ENCODE measurements at places on chromosomes 16 and 17.

DNA sequence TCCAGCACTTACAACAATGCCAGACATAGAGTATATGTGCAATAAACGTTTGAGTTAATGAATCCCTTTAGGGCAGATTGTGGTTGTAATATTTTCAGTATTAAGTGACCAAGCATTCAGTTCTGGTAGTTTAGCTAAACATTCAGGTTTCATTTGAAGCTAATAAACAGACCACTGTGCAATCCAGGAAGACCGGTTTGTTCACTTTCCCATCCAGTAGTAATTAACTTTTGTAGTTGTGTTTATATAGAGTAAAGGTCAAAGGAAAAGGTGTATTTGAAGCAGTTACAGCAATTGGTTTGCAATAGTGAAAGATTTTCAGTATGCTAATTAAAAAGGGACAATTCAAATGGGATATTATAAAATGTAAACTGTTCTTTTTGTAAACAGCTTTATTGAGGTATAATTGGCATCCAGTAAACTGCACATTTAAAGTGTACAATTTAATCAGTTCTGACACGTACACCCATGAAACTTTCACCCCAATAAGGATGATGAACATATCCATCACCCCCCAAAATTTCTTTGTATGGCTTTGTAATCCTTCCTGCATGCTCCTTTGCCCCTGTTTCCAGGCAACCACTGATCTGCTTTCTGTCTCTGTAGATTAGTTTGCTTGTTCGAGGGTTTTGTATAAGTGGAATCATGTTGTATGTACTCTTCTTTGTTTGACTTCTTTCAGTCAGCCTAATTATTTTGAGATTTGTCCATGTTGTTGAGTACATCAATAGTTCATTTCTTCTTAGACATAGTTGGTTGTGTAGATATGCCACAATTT lies 26.3 kb downstream of the MRTFB start:
- no peak for DNase-seq

GRCh38 chr17:51261024-51261963 lies 948 bp downstream of the UTP18 start:
- no peak for DNase-seq

DNA sequence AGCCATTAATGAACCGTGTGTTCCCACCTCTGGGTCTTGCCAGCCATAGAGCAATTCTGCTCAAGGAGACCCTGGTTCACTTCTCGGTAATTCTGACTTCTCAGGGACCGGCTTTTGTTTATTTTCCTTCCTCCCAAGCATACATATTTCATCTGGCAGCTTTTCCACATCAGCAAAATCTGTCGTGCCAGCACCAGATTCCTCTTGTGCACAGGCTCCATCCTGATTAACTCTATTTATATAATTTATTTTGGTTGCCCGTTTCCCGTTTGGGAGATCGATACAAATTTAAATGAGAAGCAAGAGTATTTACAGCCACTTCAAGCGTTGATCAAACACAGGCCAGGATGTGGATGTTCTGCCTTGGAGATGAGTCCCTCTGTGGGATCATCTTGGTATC lies 161.9 kb upstream of the XYLT1 start:
- no peak for DNase-seq

- DNase-seq: no peak
Observed at GRCh38 chr16:64440005-64440404, 681.9 kb downstream of the CDH11 start.

DNA sequence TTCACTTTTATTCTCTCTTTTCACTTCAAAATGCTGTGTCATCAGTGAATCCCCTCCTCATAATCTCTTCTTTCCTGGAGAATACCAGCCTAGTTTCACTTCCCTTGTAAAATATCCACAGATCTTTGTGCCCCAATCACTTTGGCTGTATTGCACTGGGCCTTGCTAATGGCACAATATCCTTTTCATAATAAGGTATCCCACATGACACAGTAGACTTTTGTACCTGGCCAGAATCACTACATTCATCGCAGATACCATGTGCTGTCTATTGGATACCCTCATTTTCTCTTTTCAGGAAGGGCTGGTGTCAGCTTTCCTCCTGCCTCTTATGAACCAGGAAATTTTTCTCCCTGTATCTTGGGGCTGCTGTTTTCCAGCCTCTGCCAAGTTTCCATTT lies 25.7 kb upstream of the TOX3 start:
- DNase-seq: no peak

DNA sequence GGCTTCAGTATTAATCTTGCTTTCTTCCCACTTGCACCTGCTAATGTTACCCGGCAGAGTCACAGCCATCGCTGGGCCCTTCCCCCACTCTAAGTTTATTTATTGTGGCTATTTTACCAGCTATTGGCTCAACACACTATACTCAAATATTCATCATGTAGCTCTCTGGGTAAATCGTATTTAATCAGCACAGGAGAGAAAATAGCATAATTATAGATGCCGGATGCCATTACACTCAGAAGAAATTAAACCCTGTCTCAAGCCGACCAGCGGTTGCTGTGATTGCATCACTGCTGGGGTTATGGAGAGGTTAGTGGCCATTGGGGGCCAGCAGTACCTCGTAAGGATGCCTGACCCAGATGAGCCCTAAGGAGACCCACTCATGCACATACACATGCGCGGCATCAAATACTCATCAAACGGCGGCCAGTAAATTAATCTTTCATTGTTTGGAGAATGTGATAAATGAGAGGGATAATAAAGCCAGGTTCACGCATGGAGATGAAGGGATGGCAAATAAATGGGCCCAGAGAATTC lies 269.5 kb upstream of the ZFHX3 start:
- DNase-seq: no peak
